Stimulated activated CD4-positive, alpha-beta T cell treated with anti-CD3 and anti-CD28 coated beads, Interleukin-2, amount 100 ng/mL, for 4 hours (primary cell): ENCODE measurements at places on chromosomes 2 and 18.

GRCh38 chr2:224869601-224870233 lies 153.6 kb upstream of the CCDC195 start:
- no peak for DNase-seq

DNA sequence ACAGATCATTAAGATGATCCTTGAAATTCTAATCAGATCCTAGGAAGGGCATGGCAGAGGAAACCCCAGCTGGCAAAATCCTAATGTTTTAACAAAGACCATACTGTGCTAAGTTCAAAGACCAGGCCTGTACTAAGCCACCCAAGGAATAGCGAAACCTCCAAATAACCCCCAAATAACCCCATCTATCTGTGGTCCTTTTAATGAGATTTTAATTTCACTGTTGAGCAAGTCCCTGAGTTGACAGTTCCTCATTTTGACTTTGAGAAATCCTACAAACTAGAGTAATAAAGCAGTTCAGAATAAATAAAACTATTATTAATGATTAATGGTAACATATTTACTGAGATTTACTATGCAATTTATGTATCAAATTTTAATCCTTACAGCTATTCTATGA lies 259.8 kb downstream of the STK39 start:
- DNase-seq, result no peak

DNA sequence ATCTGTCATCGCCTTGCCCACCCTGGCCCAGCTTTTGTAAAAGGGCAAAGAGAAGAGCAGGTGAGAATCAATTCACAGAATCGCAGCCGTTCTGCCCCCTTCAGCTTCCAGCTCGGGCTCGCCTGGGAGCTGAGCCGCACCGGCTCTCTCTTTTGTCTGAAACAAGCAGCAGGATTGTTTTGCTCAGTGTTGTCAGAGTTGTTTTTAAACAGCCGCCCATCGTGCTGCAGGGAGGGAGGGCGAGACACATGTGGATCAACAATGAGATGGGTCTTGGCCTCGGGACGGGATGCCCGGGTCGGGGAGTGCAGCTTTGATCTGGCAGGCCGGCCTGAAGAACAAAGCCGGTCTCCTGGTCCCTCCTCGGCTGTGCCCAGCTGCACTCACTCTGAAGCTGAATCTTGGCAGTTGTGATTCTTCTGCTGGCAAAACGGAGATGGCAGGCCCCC lies 39.7 kb upstream of the HDAC4 start:
- DNase-seq, result no peak

DNA sequence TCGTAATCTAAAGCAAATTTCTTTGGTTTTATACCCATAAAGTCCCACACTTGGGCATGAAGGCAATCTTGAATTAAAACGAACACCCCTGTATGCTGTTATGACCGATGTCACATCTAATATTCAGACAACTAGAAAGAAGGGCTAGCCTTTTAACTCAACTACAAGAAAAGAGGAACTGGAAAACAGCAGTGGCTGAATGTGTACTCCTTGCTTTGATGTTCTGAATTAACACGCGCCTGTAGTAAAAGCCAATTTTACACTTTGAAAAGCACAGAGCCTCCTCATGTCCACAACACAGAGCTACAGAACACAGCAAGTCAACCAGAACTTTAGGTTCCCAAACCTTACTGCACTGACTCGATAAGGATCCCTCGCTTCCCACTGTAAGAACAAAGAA lies 147.6 kb downstream of the HDAC4 start:
- DNase-seq, result no peak

- no peak for DNase-seq
These were observed 176.2 kb downstream of the CYP26B1 start for GRCh38 chr2:71971493-71971892.

DNA sequence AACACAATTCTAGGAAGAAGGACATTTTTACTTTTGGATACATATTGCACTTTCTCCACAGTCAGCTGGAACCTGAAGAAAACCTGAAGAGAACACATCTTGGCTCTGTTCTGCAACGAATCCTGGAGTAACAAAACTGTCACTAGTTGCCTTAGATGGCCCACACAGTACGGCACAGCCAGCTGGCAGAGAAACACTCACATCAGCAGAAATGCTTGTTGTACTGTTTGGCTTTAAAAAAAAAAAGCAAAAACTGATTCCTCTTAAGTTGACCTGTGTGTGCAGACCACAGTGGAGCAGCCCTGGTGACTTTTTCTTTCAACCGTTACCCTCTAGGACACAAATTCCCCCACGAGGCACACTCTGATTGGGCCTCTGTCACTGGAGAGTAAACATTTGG lies 152.3 kb upstream of the TWIST2 start:
- DNase-seq, result no peak

- no peak for DNase-seq
These were observed 30.4 kb upstream of the KLHL29 start for GRCh38 chr2:23354554-23354953.

- no peak for DNase-seq
These were observed 190.7 kb upstream of the SIX2 start for GRCh38 chr2:45199973-45200372.

DNA sequence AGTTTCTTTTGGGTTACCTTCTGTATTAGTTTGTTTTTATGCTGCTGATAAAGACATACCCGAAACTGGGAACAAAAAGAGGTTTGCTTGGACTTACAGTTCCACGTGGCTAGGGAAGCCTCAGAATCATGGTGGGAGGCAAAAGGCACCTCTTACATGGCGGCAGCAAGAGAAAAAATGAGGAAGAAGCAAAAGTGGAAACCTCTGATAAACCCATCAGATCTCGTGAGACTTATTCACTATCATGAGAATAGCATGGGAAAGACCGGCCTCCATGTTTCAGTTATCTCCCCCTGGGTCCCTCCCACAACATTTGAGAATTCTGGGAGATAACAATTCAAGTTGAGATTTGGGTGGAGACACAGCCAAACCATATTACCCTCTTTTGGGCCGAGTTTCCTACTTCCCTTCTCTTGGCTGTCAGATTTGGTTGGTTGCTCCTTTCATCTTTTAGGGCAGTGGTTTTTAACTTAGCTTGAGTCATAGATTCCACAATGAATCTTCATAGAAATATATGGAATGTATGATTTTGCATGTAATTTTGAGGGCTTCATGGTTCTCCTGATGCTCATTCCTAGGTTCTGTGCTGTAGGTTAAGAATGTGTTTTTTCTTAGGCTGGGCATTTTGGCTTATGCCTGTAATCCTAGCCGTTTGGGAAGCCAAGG lies 44.2 kb downstream of the CEP192 start:
- no peak for DNase-seq

- DNase-seq, result no peak
These were observed 156.3 kb upstream of the MSH6 start for GRCh38 chr2:47626664-47627063.

- DNase-seq, result no peak
These were observed 112.9 kb downstream of the THADA start for GRCh38 chr2:43482961-43483360.

DNA sequence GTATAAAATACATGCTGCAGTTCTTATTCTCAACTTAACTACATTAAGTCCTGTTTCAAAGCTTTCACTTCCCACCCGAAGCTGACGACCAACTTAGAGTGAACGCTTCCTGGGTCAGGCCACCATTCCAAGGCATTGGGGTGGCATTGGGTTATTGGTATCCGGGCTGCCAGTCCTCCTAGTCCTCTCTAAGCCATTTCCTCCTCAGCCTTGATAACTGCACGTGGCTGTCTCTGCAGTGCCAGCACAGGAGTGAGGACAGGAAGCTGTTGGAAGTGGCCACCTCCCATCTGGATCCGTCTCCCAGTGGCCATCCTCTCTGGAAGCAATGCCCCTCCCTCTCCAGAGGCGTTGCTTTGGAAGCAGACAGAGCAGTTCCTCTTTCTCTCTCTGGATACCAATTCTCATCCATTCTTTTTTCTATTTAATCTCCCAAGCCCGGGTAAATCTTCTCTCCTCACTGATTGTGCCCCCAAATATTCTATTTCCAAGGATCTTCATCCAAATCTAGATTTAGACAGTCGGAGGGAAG lies 354.7 kb downstream of the EIPR1 start:
- no peak for DNase-seq

GRCh38 chr2:223519471-223519870 lies 82.7 kb downstream of the SCG2 start:
- no peak for DNase-seq

DNA sequence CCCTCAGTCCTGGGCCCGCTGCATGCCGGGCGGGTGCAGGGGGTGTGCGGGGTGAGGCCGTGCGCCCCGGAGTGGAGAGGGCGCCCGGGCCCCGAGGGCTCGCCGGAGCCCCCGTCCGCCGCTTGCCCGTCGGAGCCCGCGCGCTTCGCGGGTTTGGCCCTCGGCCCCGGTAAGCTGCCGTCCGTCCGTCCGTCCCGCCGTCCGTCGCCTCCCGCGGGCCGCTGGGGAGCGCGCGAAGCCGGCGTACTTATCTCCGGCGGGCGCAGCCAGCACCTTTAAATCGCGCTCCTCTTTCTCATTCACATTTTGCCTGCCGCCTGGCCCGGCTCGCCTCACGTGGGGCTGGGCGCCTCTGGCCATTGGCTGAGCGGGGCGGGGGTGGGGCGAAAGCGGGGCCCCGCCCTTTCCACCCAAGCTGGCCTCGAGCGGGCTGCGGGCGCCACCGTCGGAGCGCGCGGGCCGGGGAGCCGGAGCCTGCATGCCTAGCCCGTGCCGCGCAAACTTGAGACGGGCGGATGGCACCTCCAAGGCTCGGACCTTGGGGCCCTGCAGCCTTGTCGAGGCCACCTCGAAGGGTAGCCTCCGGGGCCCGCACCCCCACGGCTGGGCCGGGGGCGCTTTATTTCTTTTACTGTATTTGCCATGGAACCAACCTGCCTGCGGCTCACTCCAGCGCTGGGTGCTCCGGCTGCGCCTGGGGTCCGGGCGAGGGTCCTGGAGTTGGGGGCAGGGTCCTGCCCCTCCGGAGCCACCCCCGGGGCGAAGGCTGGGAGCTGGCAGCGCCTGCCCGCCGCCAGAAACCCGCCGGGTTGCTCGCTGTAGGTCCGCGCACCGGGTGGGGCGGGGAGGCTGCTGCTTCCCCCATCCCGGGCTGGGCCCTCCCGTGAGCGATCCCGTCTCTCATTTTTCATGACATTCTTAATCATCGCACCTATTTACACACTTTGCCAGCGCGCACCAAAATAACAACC lies at the start of gene GBX2:
Gene GBX2, minus strand, starts transcription at position 277 of the 971 bp plus-strand sequence. CDS start 415 bp downstream, outside the sequence.
- DNase-seq, result no peak

- DNase-seq, result no peak
These were observed 101.2 kb downstream of the ZNF407 start for GRCh38 chr18:74698881-74699280.

DNA sequence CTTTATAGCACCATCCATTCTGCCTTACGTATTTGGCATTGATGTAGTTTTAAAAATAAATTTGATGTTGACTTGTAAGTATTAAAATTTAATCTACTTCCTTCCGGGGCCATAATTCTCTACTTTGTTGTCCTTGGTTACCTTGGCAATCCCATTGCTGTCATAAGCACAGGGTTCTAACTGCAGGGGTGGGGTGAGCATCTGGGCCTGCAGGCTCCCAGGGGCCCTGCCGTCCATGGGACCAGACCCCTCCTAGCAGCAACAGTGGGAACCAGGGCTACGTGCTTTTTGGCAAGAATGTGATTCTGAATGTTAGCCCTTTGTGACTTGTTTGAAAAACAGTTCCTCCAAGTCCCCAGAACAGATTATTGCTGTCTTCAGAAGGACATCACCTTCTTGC lies 4.9 kb downstream of the ASAP2 start:
- DNase-seq, result no peak

- no peak for DNase-seq
These were observed 205.5 kb downstream of the FBXO15 start for GRCh38 chr18:73942081-73942625.

- DNase-seq, result no peak
These were observed 77.4 kb downstream of the LRRFIP1 start for GRCh38 chr2:237704501-237705434.

- no peak for DNase-seq
These were observed 330.1 kb downstream of the CMPK2 start for GRCh38 chr2:6535572-6535971.

DNA sequence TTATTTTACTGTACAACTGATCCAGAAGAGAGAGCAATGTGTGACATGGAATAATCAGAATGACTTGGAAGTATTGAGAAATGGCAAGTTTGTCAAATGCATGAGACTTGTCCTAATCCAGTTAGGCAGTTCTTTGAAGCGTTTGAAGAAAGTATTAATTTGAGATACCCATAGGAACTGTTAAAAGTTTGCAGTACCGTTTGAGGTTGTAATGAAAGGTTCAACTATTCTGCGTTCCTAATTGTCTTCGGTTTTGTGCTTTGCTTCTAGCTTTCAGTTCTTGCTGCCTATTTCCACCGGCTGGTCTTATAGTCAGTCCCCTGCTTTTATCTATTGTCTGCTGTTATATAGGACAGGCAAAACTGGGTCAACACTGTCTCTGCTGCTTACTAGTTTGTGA lies 41.8 kb downstream of the COX7A2L start:
- no peak for DNase-seq

DNA sequence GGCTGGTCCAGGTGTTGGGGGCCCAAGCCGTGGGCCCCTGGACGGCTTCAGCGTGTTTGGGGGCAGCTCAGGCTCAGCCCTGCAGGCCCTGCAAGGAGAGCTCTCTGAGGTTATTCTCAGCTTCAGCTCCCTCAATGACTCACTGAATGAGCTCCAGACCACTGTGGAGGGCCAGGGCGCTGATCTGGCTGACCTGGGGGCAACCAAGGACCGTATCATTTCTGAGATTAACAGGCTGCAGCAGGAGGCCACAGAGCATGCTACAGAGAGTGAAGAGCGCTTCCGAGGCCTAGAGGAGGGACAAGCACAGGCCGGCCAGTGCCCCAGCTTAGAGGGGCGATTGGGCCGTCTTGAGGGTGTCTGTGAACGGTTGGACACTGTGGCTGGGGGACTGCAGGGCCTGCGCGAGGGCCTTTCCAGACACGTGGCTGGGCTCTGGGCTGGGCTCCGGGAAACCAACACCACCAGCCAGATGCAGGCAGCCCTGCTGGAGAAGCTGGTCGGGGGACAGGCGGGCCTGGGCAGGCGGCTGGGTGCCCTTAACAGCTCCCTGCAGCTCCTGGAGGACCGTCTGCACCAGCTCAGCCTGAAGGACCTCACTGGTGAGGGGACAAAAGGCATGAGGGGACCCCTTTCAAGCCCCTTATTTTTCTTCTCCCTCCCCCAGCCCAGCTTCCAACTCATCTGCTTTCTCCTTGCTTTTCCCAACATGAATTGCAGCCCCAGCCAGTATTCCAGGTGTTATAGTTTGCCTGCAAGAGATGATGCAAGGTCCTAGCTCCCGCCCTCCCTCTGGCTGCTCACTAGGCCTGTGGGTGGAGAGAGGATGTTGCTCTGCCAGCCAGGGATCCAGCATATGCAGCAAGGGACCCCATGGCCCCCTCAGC lies 2.9 kb upstream of the KHK start:
- DNase-seq, result no peak

- DNase-seq, result no peak
These were observed 3.6 kb downstream of the GPC1 start for GRCh38 chr2:240438810-240439697.

- DNase-seq, result no peak
These were observed 385.2 kb upstream of the PIK3C3 start for GRCh38 chr18:41569867-41570266.

- no peak for DNase-seq
These were observed 17.2 kb upstream of the ELAC1 start for GRCh38 chr18:50950626-50951025.

- no peak for DNase-seq
These were observed 478.3 kb downstream of the FBXO15 start for GRCh38 chr18:73669297-73669696.

- no peak for DNase-seq
These were observed 727.3 kb upstream of the PKDCC start for GRCh38 chr2:41320491-41320890.
